AG04449 (cell line): ENCODE measurements at places on chromosomes 11 and 22.

- no peak for DNase-seq
These were observed 88.4 kb upstream of the BID start for GRCh38 chr22:17862646-17863181.

DNA sequence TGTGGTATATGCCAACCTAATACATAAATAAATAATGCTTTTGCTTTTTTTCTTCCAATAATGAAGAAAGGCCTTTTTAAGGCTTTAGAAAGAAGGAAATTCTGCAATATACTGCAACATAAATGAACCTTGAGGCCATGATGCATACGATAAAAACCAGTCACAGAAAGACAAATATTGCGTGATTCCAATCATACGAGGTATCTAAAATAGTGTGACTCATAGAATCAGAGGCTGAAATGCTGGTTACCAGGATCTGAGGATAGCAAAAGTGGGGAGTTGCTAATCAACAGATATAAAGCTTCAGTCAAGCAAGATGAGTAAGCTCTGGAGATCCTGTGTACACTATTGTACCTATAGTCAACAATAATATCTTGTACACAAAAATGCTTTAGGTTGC lies 24.2 kb downstream of the MS4A6A start:
- no peak for DNase-seq

- DNase-seq: no peak
These were observed 75.8 kb downstream of the PDE2A start for GRCh38 chr11:72598466-72598865.

DNA sequence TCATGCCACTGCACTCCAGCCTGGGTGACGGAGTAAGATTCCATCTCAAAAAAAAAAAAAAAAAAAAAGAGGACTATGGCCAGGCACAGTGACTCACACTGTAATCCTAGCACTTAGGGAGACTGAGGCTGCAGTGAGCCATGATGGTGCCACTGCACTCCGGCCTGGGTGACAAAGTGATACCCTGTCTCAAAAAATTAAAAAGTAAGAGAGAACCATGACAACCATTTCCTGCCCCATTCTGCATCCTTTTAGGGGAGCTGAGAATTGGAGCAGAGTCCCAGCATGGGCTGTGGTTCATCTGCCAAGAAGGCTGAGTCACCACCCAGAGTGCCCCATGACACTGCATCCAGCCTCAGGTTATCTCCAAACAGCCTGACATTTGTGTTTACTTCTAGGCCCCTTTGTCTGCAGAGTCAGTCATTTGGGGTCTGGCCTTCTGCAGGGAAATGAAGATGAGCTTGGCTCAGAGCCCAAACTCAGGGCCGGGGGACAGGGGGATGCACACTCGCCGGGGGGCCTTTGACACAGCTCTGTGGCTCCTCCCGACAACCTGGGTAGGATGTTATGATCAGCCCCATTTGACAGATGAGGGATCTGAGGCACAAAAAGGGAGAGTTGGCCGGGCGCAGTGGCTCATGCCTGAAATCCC lies 4.7 kb downstream of the CSDC2 start:
- no peak for DNase-seq

DNA sequence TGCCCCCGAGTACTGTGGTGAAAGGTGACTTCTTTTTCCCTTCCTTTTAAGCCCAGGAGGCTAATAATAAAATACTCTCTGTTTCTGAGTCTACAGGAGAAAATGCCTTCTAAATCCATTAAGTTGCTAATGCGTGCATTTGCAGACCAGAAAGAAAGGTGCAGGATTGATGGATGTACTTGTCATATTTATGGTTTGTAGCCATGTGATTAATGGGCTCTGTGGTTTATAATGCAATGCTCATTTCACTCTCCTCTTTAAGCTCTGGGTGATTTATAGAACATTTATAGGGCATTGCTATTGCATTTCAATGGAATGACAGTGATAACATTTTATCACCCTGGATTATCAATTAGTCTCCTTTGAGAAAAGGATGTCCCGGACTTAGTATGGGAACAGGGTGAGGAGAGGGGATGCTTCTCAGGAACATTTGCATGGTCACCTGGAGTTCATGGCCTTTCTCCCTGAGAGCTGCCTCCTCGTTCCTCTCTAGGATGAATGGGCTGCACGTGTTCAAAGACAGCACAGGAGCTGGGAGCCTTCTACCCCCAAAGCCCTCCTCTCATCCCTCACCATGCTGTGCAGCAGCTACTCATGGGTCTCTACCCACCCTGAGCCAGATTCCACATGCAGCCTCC lies 82.8 kb upstream of the HMGXB4 start:
- no peak for DNase-seq

- no peak for DNase-seq
These were observed 1.9 kb downstream of the OR52A5 start for GRCh38 chr11:5136261-5136660.
